ENCODE measurements at places on chromosomes 7 and 10.

- no peak for DNase-seq
Observed at GRCh38 chr10:74786126-74786525, 40.3 kb upstream of the KAT6B start.

DNA sequence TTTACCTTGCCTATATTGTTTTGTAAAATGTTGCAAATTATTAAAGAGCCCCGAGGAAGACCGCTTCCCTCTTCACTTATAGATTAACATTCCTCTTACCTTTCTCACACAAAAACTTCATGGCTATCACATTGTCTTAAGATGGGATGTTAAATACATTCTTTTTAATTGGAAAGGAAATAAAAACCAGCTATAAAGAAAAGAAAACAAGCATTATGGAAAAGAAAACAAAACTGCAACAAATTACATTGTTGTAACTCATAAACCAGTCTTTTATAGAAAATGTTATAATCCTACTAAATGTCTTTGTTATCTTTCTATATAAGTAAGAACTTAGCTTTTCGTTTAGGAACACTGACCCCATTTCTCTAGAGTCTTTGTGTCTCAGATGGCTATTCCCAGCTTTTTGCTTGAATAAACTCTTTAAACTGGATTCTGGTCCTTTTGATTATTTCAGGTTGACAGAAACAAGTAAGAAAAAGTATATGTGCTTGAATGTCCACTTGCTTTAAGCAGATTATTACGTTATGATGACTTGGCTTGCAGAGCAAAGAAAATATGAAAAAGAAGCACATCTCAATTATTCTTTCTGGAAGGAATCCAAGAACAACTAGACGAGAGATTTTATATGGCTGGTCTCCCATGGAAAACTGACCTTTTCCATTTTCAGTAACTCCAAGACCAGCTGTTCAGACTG, 128.2 kb downstream of the AKR1D1 start:
- DNase-seq = no peak

GRCh38 chr7:157043745-157044144, 33.3 kb upstream of the MNX1 start:
- DNase-seq = no peak

GRCh38 chr7:105322655-105323277, 66.0 kb downstream of the SRPK2 start:
- DNase-seq = no peak

DNA sequence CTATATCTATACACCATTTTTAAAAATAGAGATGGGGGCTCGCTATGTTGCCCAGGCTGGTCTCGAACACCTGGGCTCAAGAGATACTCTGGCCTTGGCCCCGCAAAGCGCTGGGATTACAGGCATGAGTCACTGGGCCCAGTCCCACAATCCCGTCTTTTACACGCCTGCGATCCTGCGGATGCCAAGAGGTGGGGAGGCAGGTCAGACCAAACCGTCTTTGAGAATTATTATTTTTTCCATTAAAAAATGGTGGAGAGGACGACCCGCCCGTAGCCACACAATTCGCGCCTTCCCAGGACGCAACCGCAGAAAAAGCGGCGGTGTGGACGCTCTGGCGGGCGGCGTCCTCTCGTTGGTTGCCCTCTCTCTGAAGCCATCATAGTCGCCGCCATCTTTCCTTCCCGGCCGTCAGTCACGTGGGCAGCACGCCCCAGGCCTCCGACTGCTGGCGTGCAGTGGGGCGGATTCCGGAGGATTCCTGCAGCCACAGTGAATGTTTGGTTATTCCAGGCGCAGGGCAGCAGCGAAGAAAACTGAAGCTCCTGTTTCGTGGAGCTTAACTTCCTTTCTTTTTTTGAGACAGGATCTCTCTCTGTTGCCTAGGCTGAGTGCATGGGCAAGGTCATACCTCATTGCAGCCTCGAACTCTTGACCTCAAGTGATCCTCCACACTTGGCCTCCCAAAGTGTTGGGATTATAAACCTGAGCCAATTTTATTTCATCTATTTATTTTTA, 9.9 kb upstream of the EPHB4 start:
- peak; percentile 56 for DNase-seq

DNA sequence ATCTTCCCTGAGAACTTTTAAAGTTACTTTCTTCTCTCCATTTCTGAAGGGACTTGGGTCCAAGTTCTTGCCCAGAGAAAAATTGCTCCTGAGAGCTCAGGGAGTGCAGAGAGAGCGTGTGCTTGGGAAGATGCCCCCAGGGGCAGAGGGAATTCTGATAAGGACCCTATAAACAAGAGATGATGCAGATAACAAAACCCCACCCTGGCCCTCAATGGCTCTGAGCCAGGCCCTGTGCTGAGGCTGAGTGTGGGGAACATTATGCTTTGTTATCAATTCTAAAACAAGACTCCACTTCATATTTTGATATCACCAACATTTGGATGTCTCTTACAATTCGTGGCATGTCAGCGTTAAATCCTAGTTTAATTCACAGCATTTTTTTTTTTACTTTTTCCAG, 34.4 kb upstream of the HABP2 start:
- no peak for DNase-seq

Measured in T follicular helper cell (primary cell).